ENCODE measurements at places on chromosomes 2 and 18.

DNA sequence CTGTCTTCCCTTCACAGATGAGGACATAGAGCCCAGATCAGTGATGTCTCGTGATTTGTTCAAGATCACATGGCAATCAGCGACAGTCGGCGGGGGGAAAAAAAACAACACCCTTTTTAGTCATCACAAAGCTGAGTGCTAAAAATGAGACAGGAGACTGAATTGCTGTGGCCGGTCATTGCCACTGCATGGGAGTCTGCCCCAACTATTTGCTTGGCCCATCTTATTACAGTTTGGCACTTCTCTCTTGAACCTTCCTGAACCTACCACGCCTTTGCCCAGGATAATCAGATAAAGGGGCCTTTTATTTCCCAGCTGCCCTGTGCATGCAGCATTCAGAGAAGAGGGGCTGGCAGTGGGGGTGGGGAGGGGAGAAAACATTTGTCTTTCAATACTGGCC is 42.7 kb downstream of the SETBP1 start:
- no peak for DNase-seq

DNA sequence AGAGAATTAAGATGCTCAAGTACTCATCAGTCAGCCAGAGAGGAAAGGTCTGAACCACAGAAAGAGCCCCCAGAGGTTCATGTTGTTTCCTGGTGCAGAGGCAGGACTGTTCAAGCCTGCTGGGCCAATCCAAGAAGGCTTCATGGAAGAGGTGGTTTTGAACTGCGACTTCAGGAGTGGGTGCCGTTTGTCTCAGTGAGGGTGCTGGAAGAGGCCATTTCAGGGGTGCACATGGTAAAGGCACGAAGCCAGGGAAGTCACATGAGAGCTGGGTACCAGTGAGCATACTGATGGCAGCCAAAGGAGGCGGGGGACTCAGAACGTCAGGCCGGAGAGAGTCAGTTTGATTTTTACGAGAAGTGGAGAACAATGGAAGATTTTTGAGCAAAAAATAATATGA is 55.5 kb downstream of the EMILIN2 start:
- DNase-seq = no peak

DNA sequence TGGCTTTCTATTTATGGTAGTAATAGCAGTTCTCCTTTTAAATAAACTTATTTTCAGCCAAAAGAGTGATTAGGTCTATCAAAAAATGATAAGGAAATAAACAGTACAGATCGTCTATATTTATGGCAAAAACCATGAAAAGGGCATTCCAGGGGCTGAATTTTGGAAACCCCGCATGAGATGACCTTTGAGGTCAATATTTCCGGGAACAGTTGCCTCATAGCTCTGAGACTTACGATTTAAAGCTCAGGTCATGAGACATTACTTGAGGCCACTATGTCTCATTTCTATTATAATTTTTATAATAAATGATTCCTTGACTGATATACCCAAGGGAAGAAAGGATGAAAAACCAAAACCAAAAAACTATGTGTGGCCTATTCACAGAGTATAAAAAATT is 101.1 kb downstream of the LDLRAD4 start:
- DNase-seq = no peak

GRCh38 chr2:181364492-181365170 is 92.6 kb upstream of the ITGA4 start:
- no peak for DNase-seq

GRCh38 chr2:237218756-237219155 is 133.1 kb downstream of the COPS8 start:
- DNase-seq = no peak

- DNase-seq = no peak
These were observed 192.4 kb upstream of the LRP1B start for GRCh38 chr2:142323206-142323605.

DNA sequence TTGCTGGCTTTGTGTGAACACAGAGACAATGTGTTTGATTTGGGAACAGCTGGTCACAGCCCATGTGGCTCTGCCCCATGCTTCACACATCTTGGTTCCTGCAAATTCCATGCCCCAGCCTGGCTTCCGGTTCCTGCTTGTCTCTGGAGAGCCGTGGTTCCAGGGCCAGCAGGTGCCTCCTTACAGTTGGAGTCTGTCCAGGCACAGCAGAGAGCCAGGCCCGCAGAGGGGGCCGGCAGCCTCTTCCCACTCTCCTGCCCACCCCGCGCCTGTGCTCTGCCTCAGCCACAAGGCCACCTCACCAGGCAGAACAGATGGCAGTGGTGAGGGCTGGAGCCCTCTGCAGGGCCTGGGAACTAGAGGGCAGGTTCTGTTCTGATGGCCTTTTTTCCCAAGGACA is 81.5 kb downstream of the LDLRAD4 start:
- no peak for DNase-seq

DNA sequence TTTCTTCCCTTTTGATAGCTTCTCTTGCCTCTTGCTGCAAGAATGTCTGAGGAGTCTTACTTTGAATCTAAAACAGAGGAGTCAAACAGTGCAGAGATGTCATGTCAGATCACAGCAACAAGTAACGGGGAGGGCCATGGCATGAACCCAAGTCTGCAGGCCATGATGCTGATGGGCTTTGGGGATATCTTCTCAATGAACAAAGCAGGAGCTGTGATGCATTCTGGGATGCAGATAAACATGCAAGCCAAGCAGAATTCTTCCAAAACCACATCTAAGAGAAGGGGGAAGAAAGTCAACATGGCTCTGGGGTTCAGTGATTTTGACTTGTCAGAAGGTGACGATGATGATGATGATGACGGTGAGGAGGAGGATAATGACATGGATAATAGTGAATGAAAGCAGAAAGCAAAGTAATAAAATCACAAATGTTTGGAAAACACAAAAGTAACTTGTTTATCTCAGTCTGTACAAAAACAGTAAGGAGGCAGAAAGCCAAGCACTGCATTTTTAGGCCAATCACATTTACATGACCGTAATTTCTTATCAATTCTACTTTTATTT is 133.5 kb upstream of the CDCA7 start:
- no peak for DNase-seq

DNA sequence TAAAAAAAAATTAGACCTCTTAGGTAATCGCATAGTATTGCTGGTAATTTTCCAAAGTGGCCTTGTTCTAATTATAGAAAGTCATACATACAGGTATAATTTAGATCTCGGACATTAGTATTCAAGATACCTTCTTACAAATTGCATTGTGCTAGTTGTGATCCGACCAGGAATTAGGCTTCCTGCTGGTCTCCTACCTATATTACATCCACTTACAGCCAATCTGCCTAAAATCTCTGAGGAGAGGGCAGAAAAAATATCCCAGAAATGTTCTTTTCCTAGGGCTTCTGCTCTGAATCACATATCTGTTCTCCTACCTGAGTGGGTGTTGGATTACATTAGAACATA is 314.7 kb upstream of the GULP1 start:
- DNase-seq = no peak

GRCh38 chr18:47248604-47249313 is 2.7 kb downstream of the SKOR2 start:
- no peak for DNase-seq

- no peak for DNase-seq
These were observed 521.0 kb upstream of the NRP2 start for GRCh38 chr2:205161156-205161839.

DNA sequence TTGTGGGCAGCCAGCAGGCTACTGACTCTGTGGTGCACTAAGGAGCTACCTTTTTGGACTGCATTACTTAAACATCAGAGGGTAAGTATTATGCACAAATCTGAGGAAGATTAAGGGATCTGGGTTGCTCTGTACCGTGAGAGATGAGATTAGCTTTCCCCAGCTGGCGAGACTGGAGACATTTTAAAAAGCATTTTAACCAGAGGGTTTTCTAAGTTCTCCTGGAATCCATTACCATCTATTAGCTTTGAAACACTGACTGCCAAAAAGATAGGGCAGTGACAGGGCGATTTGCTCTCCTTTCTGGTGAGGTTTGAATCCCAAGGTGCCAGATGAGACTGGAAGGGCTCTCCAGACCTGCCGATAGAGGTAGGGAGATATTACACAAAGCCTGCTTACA is 63.2 kb downstream of the LYPD6 start:
- no peak for DNase-seq

- no peak for DNase-seq
These were observed 11.3 kb downstream of the UPP2 start for GRCh38 chr2:158112992-158113391.

GRCh38 chr2:45241061-45241561 is 231.9 kb upstream of the SIX2 start:
- DNase-seq = no peak
